ENCODE measurements at places on chromosomes 7 and 10. TPM values are rescaled to one million over a fixed set of nuclear protein-coding genes. Genes with fewer than 3 reads are reported as not detected.

DNA sequence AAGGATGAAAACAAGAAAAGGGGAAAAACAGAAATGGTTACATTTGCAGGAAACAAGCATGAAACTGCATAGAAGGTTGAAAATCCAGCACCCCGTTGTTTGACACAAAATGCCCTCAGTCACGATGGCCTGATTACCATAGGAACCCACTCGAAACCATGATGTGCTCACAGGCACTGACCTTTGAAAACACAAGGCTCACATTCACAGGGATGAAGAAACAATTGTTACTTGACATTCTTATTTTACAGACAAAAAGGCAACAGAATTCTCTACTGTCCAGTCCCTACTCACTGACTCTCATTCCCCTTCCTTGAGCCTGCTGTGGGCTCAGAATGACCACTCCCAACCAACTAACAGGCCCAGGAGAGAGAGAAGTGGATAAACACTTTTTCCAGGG lies 131.4 kb upstream of the PDLIM1 start:
- no peak for DNase-seq

DNA sequence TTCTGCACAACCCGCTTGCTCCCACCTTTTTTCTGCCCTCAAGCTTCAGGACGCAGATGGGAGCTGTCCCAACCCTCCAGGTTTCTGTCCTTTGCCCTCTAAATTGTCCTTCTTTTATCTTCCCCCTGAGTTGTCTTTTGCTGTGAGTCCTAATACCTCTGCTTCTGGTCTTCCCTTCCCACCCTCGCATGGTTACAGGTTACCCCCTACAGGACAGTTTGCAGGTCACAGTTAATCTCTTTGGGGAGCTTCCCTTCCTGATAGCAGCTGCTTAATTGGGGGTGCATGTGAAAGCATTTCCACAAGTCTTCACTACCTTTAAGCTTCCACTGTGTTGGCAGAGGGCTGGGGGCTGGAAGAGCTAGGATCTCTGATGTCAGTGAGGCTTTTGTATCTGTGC lies 121.5 kb upstream of the CXCL12 start:
- no peak for DNase-seq

Gene TMEM270
- not detected for total RNA-seq

Gene CTAGE8
- 0.71 TPM for total RNA-seq

DNA sequence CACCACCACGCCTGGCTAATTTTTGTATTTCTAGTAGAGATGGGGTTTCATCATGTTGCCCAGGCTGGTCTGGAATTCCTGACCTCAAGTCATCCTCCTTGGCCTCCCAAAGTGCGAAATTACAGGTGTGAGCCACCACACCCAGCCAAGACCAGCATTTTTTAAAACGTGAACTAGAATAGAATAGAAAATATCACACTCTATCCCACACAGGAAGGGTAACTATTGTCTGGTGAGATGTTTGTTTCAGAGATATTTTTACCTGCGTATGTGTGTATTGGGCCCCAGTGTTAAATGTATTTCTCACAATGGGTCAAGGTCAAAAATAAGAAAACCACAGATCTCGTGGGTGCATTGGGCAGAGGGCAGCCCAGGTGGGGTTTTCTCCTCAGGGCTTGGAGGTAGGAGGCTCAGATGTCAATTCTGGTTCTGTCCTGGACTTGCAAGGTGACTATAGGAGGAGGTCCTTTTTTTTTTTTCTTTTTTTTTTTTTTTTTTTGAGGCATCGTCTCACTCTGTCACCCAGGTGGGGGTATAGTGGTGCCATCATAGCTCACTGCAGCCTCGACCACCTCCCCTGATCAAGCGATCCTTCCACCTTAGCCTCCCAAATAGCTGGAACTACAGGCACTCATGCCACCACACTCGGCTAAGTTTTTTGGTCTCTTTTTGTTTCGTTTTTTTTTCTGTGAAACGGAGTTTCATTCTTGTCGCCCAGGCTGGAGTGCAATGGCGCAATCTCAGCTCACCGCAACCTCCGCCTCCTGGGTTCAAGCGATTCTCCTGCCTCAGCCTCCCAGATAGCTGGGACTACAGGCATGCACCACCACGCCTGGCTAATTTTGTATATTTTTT lies 19.0 kb downstream of the SH2B2 start:
- DNase-seq, result no peak

GRCh38 chr10:80283119-80283518 lies 6.3 kb downstream of the MAT1A start:
- peak; percentile 65 for DNase-seq

DNA sequence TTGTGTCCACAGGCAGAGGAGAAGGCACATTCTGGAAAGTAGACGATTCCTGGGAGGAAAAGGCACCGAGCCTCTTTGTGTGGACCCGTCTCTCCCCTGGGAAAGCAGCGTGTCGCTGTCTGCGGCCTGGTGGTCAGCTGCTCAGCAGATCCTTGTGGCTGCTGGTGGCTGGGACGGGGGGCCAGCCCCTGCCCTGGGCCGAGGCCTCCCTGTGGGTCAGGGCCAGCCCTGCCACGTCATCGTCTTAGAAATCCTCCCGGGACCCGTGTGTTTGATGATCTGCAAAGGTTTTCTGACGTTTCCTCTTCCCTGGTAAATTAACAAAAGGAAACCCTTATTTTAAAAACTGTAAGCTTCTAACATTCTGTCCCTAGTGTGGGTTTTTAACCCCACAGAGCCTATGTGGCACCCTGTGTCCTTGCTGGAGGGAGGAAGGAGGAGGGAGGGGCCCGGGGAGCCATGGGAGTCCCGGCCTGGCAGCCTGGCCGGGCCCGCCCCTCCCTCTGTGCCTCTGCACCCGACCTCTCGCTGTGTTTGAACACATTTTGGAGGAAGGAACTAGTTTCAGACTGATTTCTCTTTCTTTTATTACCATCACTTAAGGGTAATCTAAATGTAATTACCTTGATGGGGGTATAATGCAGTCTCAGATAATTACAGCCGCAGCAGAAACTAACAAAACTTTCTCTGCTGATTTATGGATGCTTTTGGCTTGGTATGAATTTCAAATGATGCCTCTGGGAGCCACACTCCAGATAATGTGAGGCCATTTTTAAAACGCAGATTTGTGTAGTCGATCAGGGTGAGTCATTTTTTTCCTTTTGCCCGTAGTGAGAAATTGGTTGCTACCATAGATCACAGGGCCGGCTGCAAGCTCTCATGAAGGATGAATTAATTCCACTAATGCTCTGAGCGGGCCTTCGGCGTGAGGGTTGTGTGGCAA lies 85.5 kb downstream of the NKX6-2 start:
- DNase-seq, result peak; percentile 85

Gene SNCG
- total RNA-seq, result 265 TPM

Gene RSU1
- 125 TPM for total RNA-seq

Gene CXCL12
- 347 TPM for total RNA-seq

Gene FLNC
- 16.2 TPM for total RNA-seq

Gene IKZF1
- 22.0 TPM for total RNA-seq

Data from mesenteric fat pad (tissue), 1 donor.